T-helper 17 cell (primary cell): ENCODE measurements at places on chromosomes 6 and 20. TPM values are rescaled to one million over a fixed set of nuclear protein-coding genes. Genes with fewer than 3 reads are reported as not detected.

DNA sequence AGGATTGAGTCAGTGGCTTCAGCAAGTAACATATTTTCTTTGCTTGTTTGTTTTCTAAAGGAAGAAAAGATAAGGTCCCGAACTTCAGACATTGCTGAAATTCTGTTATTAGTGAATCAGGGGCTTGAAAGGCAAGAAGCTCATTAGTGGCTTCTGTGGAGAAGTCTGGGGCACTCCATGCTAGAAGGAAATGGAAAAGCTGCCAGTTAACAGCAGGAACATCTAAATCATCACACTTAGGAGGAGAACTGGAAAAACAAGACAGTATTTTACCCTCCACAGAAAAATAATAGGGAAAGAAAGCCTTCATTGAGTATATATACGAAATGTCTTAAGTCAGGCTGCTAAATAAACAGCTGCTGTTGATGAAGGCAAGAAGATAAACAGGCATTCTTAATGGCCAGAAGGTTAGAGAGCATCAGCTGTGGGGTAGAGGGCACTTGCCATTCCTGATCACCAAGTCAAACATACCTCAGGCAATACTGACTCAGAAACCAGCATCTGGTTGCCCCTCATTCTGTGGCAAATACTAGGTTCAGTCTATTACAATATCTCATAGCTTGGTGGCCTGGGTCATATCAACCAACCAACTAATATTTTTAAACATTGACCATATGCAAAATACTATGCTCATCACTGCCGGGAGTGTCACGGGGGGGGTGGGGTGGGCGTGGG lies 143.2 kb upstream of the TENT5A start:
- DNase-seq: no peak
- H3K36me3 ChIP-seq: no peaks in the 10 kb centered on the region
- H3K4me1 ChIP-seq: no peaks in the 10 kb centered on the region
- H3K4me3 ChIP-seq: no peak overlapping the region

Gene C2
- total RNA-seq: not detected

Gene PDE10A
- total RNA-seq: 0.20 TPM

GRCh38 chr6:125231574-125232343 lies 70.0 kb downstream of the HDDC2 start:
- peaks cover 6% of the 10 kb centered on the region for H3K27me3 ChIP-seq
- H3K4me1 ChIP-seq: no peaks in the 10 kb centered on the region
- DNase-seq: no peak
- no peaks in the 10 kb centered on the region for H3K36me3 ChIP-seq
- H3K27ac ChIP-seq: no peak overlapping the region
- no peak overlapping the region for H3K4me3 ChIP-seq

Gene RSPH9
- total RNA-seq: not detected

DNA sequence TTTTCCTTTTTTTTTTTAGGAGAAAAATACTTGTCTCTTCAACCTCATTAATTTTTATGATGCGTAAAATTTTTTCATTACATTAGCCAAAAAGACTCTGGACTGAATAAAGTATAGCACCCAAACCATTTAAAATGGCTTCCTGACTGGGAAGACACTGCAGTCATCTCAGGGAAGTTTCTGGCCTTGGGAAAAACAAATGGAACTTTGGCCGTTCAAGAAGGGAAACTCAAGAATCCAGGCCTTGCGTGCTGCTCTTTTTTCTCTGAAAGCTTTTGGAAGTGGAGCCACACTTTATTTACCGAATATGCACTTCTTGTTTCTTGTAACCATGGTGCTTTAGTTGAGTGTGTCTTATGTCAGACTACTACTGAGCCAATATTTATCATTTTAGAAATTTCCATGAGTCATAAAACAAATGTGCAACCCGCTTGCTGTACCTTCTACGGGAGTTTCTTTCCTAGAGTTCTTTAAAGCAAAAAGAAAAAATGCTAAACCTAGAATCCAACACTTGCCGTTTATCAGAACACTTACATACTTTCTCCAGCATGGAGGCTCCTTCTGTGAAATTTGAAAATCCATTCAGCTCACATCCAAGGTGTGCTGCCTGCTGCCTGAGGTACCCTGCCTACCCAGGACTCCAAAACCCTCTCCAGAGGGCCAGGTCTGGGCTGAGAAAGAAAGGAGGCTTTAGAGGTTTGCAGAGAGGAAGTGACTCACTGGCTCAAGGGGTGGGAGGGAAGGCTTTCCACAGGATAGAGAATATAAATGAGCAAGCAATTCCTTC lies 11.5 kb upstream of the DSTN start:
- H3K4me3 ChIP-seq: no peak overlapping the region
- DNase-seq: no peak
- peaks cover 9% of the 10 kb centered on the region for H3K27me3 ChIP-seq
- no peak overlapping the region for H3K27ac ChIP-seq
- H3K36me3 ChIP-seq: no peaks in the 10 kb centered on the region
- H3K4me1 ChIP-seq: peaks cover 3% of the 10 kb centered on the region

DNA sequence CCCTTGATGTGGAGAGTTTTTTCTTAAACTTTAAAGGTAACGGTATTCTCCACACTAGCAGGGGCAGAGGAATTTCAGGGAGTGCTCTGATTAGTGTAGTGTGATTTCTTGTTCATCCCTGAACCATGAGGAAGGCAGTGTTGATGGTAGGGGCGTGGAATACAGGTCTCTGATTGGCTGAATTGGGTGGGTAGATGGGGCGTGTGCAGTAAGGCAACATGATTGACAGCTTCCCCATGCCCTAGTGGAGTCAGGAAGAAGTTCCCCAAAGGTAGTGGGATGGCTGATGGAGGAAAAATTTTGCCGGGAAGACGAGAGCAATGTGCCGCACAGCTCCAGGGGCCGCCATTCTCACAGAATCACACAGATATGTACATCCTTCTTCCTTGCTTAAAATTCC lies 97.4 kb upstream of the SALL4 start:
- peaks cover 19% of the 10 kb centered on the region for H3K27me3 ChIP-seq
- no peak for DNase-seq
- no peak overlapping the region for H3K27ac ChIP-seq
- H3K4me1 ChIP-seq: no peaks in the 10 kb centered on the region
- no peak overlapping the region for H3K4me3 ChIP-seq

Gene ZSCAN31
- 0.86 TPM for total RNA-seq

DNA sequence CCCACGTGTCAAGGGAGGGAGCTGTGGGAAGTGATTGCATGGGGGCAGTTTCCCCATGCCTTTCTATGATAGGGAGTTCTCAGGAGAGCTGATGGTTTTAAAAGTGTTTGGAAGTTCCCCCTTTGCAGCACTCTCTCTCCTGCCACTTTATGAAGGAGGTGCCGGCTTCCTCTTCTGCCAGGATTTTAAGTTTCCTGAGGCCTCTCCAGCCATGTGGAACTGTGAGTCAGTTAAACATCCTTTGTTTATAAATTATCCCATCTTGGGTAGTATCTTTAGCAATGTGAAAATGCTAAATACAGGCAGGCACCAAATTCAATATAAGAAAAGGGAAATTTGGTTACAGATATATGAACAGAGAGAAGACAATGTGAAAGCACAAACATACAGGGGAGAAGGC lies 96.4 kb upstream of the EPHA7 start:
- H3K27me3 ChIP-seq: no peaks in the 10 kb centered on the region
- no peak overlapping the region for H3K4me3 ChIP-seq
- H3K4me1 ChIP-seq: no peaks in the 10 kb centered on the region
- H3K27ac ChIP-seq: no peak overlapping the region
- no peaks in the 10 kb centered on the region for H3K36me3 ChIP-seq
- DNase-seq: no peak

DNA sequence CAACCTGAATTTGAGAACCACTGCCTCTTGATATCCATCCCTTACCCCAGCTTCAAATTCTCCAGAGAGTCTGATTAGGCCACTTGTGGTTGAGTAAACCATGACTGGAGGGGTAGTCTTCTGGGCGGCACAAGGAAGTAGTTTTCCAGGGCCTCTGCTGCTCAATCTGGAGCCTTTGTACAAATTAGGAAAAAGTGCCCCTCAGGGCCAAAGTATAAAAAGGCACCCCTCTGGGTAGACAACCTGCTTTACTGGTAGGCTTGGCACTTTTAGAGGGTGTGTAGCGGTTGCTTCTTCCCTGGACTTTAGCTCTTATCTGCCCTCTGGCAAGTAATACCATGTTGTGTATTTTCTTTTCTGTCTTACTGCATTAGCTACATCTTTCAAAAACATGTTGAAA lies 32.9 kb upstream of the RPL7L1 start:
- no peak overlapping the region for H3K27ac ChIP-seq
- peaks cover 11% of the 10 kb centered on the region for H3K36me3 ChIP-seq
- H3K27me3 ChIP-seq: no peaks in the 10 kb centered on the region
- DNase-seq: no peak
- no peak overlapping the region for H3K4me3 ChIP-seq

DNA sequence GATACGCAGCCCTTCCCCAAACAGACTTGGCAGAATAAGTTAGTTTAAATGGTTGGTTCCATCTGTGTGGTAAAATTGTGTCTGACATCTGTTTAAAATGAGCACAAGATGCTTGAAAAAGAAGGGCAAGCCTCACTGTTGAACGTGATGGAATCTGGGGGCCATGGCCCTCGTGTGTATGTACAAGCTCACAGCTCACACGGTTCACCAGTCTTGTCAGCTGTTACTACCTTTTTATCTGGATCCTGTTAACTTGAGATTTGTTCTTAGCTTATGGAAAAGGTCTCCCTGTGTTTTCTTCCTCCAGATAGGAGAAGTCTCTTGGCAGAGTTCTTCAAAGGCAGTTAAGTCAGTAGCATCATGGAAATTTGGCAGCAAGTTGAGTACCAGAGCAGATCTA lies 270.6 kb downstream of the KHDC1L start:
- H3K4me1 ChIP-seq: peaks cover 2% of the 10 kb centered on the region
- H3K36me3 ChIP-seq: no peaks in the 10 kb centered on the region
- no peak for DNase-seq
- H3K4me3 ChIP-seq: no peak overlapping the region
- no peak overlapping the region for H3K27ac ChIP-seq

GRCh38 chr6:26400626-26401025 lies 1.4 kb upstream of the BTN3A1 start:
- H3K27me3 ChIP-seq: no peaks in the 10 kb centered on the region
- peaks cover 8% of the 10 kb centered on the region for H3K36me3 ChIP-seq
- peak overlapping the region; percentile 100 for H3K27ac ChIP-seq
- H3K4me1 ChIP-seq: peaks cover 51% of the 10 kb centered on the region
- DNase-seq: no peak

DNA sequence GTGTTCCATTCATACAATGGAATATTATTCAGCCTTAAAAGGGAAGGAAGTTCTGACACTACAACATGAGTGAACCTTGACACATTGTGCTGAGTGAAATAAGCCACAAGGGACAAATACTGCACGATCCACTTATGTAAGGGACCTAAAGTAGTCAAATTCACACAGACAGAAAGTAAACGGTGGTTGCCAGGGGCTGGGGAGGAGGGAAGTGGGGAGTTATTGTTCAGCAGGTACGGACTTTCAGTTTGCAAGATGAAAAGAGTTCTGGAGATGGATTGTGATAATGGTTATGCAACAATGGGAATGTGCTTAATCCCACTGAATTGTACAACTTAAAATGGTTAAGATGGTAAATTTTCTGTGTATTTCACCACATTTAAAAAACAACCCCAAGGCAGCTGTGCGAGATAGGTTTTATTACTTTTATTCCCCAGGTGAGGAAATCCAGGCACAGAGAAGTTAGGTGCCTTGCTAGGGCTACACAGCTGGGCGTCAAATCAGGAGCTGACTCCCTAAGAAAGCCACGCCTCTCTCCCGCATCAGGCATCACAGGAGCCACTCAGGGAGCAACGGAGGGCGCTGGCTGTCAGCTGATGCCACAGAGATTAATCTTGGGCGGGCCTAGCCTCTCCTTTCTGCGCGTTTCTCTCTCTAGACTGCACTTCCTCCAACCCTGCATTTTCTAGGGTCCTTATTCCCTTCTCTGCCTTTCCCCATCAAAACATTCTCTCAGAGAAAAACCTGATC lies 9.3 kb upstream of the TRAF3IP2 start:
- H3K27me3 ChIP-seq: peaks cover 28% of the 10 kb centered on the region
- peaks cover 2% of the 10 kb centered on the region for H3K36me3 ChIP-seq
- no peak for DNase-seq
- H3K4me3 ChIP-seq: no peak overlapping the region

Gene BPIFB1
- not detected for total RNA-seq

Gene PTCHD4
- not detected for total RNA-seq

DNA sequence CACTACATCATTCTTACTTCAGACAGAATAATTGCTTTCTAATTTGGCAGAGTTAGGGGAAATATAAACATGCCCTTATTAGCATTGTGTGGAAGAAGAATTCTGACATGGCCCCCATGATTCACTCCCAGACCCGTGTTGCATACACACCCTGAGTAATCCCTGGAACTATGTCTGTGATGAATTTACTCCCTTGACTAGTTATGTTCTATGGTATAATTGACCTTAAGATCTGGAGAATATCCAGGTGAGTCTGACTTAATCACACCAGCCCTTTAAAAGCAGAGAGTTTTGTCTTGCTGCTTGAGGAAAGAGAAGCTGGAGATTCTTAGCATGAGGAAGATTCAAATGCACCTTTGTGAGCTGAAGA lies 262.9 kb downstream of the SOX4 start:
- H3K27me3 ChIP-seq: peaks cover 12% of the 10 kb centered on the region
- no peak for DNase-seq
- H3K4me1 ChIP-seq: no peaks in the 10 kb centered on the region
- no peaks in the 10 kb centered on the region for H3K36me3 ChIP-seq
- no peak overlapping the region for H3K27ac ChIP-seq

DNA sequence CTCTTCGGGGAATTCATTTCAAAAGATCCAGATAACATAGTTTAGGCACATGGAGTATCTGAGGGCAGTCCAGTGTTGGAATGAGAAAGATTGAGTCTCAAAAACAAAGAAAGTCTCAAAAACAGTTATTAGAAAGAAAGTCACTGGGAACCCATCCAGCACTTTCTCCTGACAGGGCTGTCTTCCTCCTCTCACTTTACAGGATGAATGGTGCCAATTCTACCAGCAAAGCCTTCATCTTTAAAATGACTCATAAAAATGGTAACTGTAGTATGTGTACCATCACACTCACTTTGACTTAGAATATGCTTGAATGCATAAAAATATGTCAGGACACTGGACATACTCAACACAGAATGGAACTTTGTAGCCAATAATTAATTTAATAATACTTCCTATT lies 71.3 kb downstream of the SLC22A3 start:
- H3K4me3 ChIP-seq: no peak overlapping the region
- DNase-seq: no peak
- H3K36me3 ChIP-seq: no peaks in the 10 kb centered on the region

DNA sequence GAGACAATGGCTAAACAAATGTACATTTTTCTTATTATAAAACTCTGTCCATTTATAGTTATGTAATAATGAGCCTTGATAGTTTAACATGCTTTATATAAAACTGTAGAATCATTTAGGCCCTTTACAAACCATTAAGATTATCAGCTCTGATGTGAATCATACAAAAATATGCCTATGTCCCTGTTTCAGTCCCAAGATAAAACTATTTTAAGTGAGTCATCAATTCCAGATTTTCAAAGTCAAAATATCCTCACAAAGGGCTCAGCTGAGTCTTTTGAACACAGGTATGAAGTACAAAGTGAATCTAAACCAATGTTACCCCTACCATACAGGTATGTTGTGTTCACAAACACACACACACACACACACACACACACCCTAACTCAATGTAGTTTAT lies 88.0 kb downstream of the PTPRK start:
- DNase-seq: no peak
- H3K36me3 ChIP-seq: no peaks in the 10 kb centered on the region
- no peaks in the 10 kb centered on the region for H3K4me1 ChIP-seq
- H3K4me3 ChIP-seq: no peak overlapping the region

Gene JPH2
- total RNA-seq: not detected

Gene CRISP3
- not detected for total RNA-seq

- no peak overlapping the region for H3K4me3 ChIP-seq
- H3K27me3 ChIP-seq: no peaks in the 10 kb centered on the region
- no peak for DNase-seq
- no peaks in the 10 kb centered on the region for H3K4me1 ChIP-seq
Measured at GRCh38 chr6:74181471-74181870, 485.5 kb downstream of the CD109 start.

- H3K27me3 ChIP-seq: no peaks in the 10 kb centered on the region
- no peak for DNase-seq
- peak overlapping the region; percentile 71 for H3K27ac ChIP-seq
- peaks cover 2% of the 10 kb centered on the region for H3K36me3 ChIP-seq
Measured at GRCh38 chr20:31694842-31695593, 27.6 kb downstream of the BCL2L1 start.
